Kidney epithelial cell (primary cell): ENCODE measurements at places on chromosomes 11 and 22. TPM values are rescaled to one million over a fixed set of nuclear protein-coding genes. Genes with fewer than 3 reads are reported as not detected.

The OR2AG1 gene
- total RNA-seq: not detected in 2 replicates

DNA sequence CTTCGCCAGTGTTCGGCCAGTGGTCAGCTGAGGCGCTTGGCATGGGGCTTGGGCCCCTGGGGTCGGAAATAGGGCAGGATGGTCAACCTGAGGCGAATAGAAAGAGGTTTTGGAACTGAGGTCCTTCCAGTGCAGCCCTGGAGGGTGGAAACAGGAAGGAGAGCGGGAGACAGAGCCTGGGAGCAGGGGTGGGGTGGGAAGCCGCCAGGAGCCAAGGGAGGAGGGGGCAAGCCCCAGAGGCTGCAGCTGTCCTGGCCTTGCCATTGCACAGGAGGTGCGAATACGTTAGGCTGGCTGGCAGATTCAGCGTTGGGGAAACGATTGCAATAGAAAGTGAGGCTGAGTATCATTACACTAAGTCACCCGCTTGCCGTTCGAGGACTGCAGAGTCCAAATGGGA is 13.9 kb upstream of the KCTD17 start:
- no peak for DNase-seq

GRCh38 chr11:44006917-44007361 is 40.8 kb upstream of the ACCSL start:
- no peak for DNase-seq

The JHY gene
- 3.4 and 3.6 TPM in 2 replicates for total RNA-seq

DNA sequence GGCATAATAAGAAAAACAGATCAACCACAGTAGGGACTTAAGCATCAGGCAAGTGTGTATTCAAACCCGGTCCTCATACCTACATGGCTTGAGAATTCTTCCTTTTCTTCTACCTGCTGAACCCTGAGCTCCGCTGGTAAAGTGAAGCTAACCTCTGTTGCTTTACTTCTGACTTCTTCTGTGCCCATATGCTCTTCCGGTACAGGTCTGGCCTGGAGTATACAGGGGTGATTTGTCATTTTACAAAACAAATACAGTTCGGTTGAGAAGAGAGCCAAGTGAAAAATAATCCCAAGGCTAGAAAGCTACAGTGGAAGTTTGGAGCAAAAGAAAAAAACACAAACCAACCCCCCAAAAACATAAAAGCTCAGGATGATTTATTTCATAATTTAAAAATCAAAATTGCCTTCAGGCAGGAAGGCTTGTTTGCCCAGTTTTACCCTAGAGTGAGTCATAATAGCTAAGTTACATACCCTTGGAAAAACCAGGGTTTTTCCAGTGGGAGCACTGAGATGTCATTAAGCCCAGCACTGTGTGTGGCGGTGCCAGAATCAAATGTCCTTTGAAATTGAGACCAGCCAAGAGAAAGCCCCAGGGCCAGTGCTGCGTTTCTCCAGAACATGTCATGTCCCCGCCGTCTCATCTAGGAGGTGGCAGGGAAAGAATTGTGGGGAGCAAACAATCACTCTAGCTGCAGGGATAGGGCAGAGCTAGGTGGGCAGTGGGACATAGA is 305.5 kb upstream of the ISX start:
- no peak for DNase-seq
